Activated T-cell treated with anti-CD3 and anti-CD28 coated beads, Interleukin-2, amount 50 U/mL, for 72 hours (primary cell): ENCODE measurements at places on chromosomes 12 and 14. TPM values are rescaled to one million over a fixed set of nuclear protein-coding genes. Genes with fewer than 3 reads are reported as not detected.

Gene GUCY2C
- total RNA-seq = not detected

Gene HOXC6
- total RNA-seq = not detected

Gene TAPBPL
- total RNA-seq = 29.6 TPM

- no peak overlapping the region for H3K27ac ChIP-seq
- no peaks in the 10 kb centered on the region for H3K36me3 ChIP-seq
- H3K27me3 ChIP-seq = no peaks in the 10 kb centered on the region
- no peak overlapping the region for H3K4me3 ChIP-seq
These were observed 93.5 kb downstream of the PIWIL1 start for GRCh38 chr12:130431176-130431575.

- H3K36me3 ChIP-seq = no peaks in the 10 kb centered on the region
- H3K4me1 ChIP-seq = peaks cover 47% of the 10 kb centered on the region
- no peaks in the 10 kb centered on the region for H3K27me3 ChIP-seq
- DNase-seq = no peak
- H3K27ac ChIP-seq = no peak overlapping the region
These were observed 15.0 kb downstream of the GXYLT1 start for GRCh38 chr12:42129595-42130204.

DNA sequence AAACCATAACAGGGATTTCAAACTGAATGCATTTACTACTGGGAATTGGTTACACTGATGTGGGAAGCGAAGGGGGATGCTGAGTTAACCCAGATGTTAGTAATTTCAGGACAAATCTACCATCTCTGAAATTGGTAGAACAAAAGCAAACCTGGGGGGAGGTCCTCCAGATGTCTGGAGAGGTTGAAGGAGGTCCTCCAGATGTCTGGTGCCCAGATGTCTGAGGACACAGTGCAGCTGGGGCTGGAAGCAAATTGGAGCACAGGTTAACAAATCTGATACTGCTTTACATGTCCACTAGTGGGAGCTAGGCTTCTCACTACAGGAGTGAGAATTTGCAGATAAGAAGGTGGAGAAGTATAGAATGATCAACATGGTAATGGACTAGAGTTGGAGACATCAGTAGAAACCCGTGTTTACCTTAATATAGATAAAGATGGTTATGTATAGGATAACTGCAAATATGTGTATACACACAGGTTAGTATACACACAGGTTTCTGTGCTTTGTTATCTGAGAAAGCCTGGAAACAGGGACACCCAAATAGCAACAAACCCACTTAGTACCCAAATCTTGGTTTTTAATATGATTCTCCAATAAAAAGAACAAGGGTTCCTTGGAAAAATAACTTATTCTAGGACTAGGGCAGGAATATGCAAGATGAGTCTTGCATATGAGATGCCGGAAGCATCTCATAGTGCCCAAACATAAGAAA is 162.5 kb downstream of the C12orf50 start:
- no peak overlapping the region for H3K27ac ChIP-seq
- no peaks in the 10 kb centered on the region for H3K36me3 ChIP-seq
- H3K4me1 ChIP-seq = no peaks in the 10 kb centered on the region
- H3K4me3 ChIP-seq = no peak overlapping the region
- no peaks in the 10 kb centered on the region for H3K27me3 ChIP-seq

DNA sequence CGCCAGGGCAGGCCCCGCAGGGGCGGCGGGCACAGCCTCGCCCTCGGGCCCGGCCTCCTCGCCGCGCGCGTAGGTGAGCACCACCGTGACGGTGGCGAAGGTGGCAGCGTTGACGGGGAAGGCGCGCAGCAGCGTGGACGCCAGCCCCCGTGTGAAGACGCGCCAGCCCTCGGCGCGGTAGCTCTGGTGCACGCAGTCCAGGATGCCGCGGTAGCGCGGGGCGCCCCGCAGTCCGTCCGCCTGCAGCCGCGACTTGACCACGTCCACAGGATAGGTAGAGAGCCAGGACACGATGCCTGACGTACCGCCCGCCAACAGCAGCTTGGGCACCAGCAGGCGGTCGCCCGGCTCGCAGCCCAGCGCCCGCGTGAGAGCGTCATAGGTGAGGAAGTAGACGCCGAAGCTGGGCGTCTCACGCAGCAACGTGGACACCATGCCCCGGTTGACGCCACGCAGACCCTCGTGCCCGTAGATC is 13.9 kb downstream of the SLC25A29 start:
- no peaks in the 10 kb centered on the region for H3K36me3 ChIP-seq
- DNase-seq = no peak
- no peaks in the 10 kb centered on the region for H3K4me1 ChIP-seq
- H3K27ac ChIP-seq = no peak overlapping the region
- no peak overlapping the region for H3K4me3 ChIP-seq

GRCh38 chr14:44820230-44820964 is 141.3 kb downstream of the KLHL28 start:
- DNase-seq = no peak
- H3K36me3 ChIP-seq = peaks cover 2% of the 10 kb centered on the region
- no peak overlapping the region for H3K27ac ChIP-seq
- peaks cover 18% of the 10 kb centered on the region for H3K27me3 ChIP-seq
- H3K4me3 ChIP-seq = no peak overlapping the region
- H3K4me1 ChIP-seq = no peaks in the 10 kb centered on the region
